ENCODE measurements at places on chromosomes 11 and 22. TPM values are rescaled to one million over a fixed set of nuclear protein-coding genes. Genes with fewer than 3 reads are reported as not detected.
A peak's percentile ranks its signal among the peaks of the same experiment; 100 is the strongest.

DNA sequence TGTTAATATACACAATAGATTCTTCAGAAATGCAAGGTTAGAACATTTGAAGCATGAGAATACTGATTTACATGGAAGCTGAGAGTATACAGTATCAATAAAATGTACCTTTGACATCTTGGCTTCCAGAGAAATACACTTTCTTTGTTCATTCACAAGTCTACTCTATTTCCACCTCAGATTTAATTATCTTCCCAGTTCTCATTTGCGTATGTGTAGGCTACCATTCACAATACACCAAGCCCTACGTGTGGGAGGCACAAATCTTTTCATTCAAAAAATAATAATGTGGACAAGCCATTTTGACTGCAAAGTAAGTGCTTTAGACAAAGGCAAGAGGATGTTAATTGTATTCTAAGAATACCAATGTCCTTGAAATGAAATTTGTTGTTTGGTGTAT lies 132.7 kb upstream of the MTMR2 start:
- peaks cover 5% of the 10 kb centered on the region for H3K4me1 ChIP-seq
- H3K36me3 ChIP-seq, result no peaks in the 10 kb centered on the region
- H3K27ac ChIP-seq, result peak overlapping the region; percentile 31
- no peak for DNase-seq
- H3K4me3 ChIP-seq, result no peak overlapping the region

- H3K27ac ChIP-seq, result no peak overlapping the region
- H3K36me3 ChIP-seq, result no peaks in the 10 kb centered on the region
- no peak for DNase-seq
- H3K27me3 ChIP-seq, result no peaks in the 10 kb centered on the region
- H3K4me3 ChIP-seq, result no peak overlapping the region
These were observed 305.5 kb downstream of the DDX10 start for GRCh38 chr11:108970221-108970991.

FIBIN gene
- total RNA-seq, result 0.39 TPM

DNA sequence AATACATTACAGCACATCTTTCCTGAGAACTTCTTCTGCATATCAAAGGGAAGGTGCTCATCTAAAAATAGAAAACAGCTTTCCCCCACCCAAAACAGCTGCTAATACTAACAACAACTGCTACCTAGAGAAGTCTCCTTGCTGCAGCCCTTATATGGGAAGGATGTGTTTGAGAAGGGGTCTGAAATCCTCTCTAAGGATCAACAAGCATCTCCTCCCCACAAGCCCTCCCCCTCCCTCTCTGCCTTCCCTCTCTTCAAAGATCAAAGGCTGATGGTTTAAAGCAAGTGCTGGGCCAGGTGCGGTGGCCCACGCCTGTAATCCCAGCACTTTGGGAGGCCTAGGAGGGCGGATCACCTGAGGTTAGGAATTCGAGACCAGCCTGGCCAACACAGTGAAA lies 33.5 kb downstream of the SCUBE2 start:
- H3K36me3 ChIP-seq, result no peaks in the 10 kb centered on the region
- H3K4me1 ChIP-seq, result no peaks in the 10 kb centered on the region
- H3K27ac ChIP-seq, result no peak overlapping the region
- no peaks in the 10 kb centered on the region for H3K27me3 ChIP-seq

GRCh38 chr11:93193731-93194130 lies 4.1 kb downstream of the SLC36A4 start:
- H3K4me3 ChIP-seq, result no peak overlapping the region
- no peaks in the 10 kb centered on the region for H3K4me1 ChIP-seq
- no peaks in the 10 kb centered on the region for H3K27me3 ChIP-seq
- no peak overlapping the region for H3K27ac ChIP-seq
- DNase-seq, result no peak

NLRP14 gene
- 1.6 TPM for total RNA-seq

- H3K36me3 ChIP-seq, result no peaks in the 10 kb centered on the region
- no peaks in the 10 kb centered on the region for H3K27me3 ChIP-seq
- H3K4me1 ChIP-seq, result peaks cover 23% of the 10 kb centered on the region
- no peak overlapping the region for H3K4me3 ChIP-seq
These were observed 2.9 kb upstream of the CAPN5 start for GRCh38 chr11:77063861-77064260.

- H3K36me3 ChIP-seq, result no peaks in the 10 kb centered on the region
- no peaks in the 10 kb centered on the region for H3K4me1 ChIP-seq
- DNase-seq, result peak; percentile 50
- no peak within 1 kb of the TSS for H3K4me3 ChIP-seq
These were observed at the start of gene RAC2 for GRCh38 chr22:37244114-37244921. TSS of gene RAC2 (minus strand) at chr22:37244269. CDS start at chr22:37244148, 121 bp downstream.

MFRP gene
- not detected for total RNA-seq

DNA sequence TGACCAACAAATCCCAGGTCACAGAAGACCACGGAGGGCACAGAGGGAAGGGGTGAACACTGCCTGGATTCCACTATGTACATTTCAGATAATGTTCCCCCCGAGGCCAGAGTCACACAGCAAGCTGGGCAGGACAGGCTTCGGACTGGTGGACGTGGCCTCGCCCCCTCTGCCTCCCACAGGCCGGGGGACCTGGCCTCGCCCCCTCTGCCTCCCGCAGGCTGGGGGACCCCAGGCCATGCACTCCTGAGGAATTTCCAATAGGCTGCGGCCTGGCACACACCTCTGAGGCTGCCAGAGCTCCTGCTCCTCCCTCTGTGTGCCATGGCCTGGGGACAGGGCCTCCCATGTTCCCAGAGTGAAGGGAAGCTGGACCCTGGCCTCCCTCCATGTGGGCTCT lies 1352.8 kb downstream of the BRD1 start:
- no peaks in the 10 kb centered on the region for H3K36me3 ChIP-seq
- H3K27me3 ChIP-seq, result no peaks in the 10 kb centered on the region
- no peak for DNase-seq
- no peak overlapping the region for H3K27ac ChIP-seq

DNA sequence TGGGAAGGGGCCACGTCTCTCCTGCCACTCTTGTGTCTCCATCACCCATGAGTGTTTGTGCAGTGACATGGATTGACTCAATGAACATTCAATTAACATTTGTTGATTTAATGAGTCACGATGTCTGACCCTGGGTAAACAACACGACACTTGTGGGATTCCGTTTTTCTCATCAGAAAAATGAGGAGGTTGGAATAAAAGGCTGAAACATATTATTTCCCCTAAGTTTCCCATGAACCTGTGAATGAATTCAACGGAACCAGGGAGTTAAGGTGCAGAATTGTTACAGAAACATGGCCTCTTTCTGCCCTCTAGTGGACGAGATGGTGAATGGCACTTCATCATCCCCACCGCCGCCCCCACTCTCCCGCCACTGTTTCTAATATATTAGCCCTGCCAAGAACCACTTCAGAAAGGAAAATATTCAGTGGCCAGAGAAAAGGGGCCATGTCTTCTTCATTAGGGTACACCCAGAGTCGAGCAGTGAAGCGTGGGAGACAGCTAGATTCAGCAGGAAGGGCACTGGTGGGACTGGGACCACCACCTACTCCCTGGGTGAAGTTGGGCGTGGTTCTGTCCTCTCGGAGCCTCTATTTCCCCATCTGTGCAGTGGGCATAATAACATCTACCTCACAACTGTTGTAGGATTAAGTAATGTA lies 46.3 kb upstream of the SYT13 start:
- peak; percentile 45 for DNase-seq
- no peaks in the 10 kb centered on the region for H3K27me3 ChIP-seq
- no peak overlapping the region for H3K27ac ChIP-seq
- H3K4me1 ChIP-seq, result no peaks in the 10 kb centered on the region

DNA sequence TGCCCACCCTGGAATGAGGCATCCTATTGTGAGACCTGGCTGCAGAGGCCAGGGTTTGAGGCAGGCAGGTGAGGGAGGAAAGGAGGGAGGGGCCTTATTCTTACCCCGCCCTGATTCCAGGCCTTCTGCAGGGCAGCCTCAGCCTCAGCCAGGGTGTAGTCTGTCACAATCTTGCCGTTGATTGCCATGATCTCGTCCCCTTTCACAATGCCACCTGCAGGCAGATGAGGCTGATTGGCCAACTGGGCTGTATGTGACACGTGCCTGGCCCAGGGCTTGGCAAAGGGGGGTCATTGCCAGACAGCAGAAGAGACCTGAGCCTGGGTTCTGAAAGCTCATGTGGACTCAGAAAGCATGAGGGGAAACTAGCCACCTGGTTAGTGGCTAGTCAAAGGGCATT lies 21.4 kb upstream of the ABCC8 start:
- no peak for DNase-seq
- no peak overlapping the region for H3K4me3 ChIP-seq
- no peaks in the 10 kb centered on the region for H3K27me3 ChIP-seq
- H3K4me1 ChIP-seq, result no peaks in the 10 kb centered on the region

DNA sequence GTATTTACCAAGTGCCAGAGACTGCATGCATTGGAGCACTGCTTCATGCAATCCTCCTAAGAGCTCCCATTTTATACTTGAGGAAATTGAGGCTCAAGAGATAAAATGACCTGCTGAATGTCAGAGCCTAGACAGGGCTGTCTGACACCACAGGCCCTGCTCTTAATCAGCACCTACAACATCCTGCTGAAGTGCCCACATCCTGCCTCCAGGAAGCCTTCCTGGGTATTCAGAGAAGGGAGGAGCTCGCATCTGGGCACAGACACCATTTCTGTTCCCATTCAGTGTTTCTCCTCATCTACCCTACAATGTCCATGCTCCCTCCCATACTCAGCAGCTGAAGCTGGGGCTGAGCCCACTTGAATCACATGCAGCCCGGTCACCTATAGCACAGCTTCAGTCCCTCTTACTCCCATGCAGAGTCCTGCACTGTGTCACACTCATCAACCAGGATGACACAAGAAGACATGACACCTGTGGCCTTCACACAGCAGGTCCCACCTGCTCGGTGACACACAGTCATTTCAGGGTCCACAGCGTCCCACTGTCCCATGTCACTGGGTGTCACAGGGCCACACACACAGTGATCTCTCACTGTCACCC lies 53.1 kb downstream of the PDE2A start:
- H3K4me3 ChIP-seq, result no peak overlapping the region
- peaks cover 27% of the 10 kb centered on the region for H3K4me1 ChIP-seq
- no peak overlapping the region for H3K27ac ChIP-seq
- H3K27me3 ChIP-seq, result no peaks in the 10 kb centered on the region
- no peaks in the 10 kb centered on the region for H3K36me3 ChIP-seq
- no peak for DNase-seq

OR5J2 gene
- total RNA-seq, result not detected

DNA sequence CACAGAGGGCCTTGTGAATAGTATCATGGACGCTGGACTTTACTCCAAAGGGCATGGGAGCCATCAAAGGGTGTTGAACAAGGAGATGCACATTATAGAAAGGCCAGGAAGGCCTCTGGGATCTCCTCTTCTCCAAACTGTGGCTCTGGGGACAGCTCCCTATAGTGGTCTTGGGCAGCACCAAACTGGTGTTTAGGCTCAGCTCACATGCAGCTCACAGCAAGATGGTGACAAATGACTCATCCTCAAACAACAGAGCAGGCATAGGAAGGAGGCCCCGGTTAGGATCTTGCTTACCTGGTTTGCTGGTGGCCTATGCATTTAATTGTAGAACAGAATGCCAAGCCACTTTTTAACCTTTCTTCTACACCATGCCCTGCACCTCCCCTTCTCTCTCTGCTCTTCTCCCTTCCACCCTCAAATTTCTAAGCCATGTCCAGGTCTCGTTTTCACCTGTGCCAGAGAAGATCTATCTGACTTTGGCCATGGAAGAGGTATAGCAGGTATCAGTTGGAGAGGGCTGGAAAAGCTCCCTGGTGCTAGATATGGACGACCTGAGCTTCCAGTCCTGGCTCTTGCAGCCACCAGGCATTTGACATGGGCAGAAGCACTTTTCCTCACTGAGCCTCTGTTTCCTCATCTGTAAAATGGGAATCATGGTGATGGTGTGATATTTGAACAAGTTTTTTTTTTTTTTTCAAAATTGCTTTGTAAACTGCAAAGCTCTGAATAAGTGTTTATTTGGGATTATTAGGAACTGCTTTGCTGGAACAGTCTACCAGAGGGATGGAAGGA lies 14.4 kb upstream of the EHF start:
- H3K27me3 ChIP-seq, result no peaks in the 10 kb centered on the region
- H3K27ac ChIP-seq, result no peak overlapping the region
- no peak overlapping the region for H3K4me3 ChIP-seq
- no peak for DNase-seq
- H3K4me1 ChIP-seq, result peaks cover 4% of the 10 kb centered on the region

DNA sequence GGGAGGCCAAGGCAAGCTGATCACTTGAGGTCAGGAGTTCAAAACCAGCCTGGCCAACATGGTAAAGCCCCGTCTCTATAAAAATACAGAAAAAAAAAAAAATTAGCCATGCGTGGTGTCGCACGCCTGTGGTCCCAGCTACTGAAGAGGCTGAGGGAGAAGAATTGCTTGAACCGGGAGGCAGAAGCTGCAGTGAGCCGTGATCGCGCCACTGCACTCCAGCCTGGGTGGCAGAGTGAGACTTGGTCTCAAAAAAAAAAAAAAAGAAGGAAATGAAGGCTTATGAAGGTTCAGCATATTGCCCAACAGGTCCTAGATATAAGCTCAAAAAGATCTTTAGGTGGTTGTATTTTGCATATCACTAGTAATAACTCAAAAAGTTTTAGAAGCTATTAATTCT lies 10.2 kb downstream of the ATL3 start:
- H3K4me3 ChIP-seq, result no peak overlapping the region
- no peaks in the 10 kb centered on the region for H3K36me3 ChIP-seq
- no peak for DNase-seq
- no peak overlapping the region for H3K27ac ChIP-seq

GRCh38 chr11:13776134-13776815 lies 107.8 kb downstream of the FAR1 start:
- H3K4me3 ChIP-seq, result no peak overlapping the region
- H3K27me3 ChIP-seq, result no peaks in the 10 kb centered on the region
- no peaks in the 10 kb centered on the region for H3K4me1 ChIP-seq

GRCh38 chr22:37077802-37078448 lies 26.4 kb downstream of the KCTD17 start:
- DNase-seq, result peak; percentile 71
- H3K4me3 ChIP-seq, result no peak overlapping the region
- H3K36me3 ChIP-seq, result no peaks in the 10 kb centered on the region
- H3K27me3 ChIP-seq, result no peaks in the 10 kb centered on the region
- H3K4me1 ChIP-seq, result no peaks in the 10 kb centered on the region
- H3K27ac ChIP-seq, result no peak overlapping the region

CEND1 gene
- 2.1 TPM for total RNA-seq

- no peak overlapping the region for H3K27ac ChIP-seq
- H3K27me3 ChIP-seq, result no peaks in the 10 kb centered on the region
- H3K36me3 ChIP-seq, result no peaks in the 10 kb centered on the region
- no peak overlapping the region for H3K4me3 ChIP-seq
These were observed 78.5 kb upstream of the PITPNB start for GRCh38 chr22:27997538-27997937.

RAB3IL1 gene
- total RNA-seq, result 65.8 TPM

DNA sequence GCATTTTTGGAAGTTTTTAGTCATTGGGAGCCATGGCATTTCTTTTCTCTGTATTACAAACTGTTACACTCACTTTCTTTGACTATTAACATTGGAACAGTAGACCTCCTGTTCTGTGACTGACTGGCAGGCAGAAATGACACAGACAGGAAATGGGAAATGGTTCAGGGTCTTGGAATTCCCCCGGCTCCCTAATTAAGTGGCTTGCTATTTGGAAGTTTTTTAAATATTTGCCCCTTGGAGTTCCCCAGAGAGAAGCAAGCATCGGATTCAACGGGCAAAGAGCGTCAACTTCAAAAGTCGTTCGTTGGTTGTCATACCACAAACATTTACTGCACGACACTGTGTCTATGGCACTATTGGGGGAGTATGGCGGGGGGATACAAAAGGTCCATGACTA lies 1.1 kb upstream of the BIRC2 start:
- H3K27ac ChIP-seq, result peak overlapping the region; percentile 100
- peaks cover 29% of the 10 kb centered on the region for H3K4me1 ChIP-seq

- no peaks in the 10 kb centered on the region for H3K27me3 ChIP-seq
- DNase-seq, result no peak
- no peak overlapping the region for H3K4me3 ChIP-seq
- H3K27ac ChIP-seq, result no peak overlapping the region
- H3K4me1 ChIP-seq, result no peaks in the 10 kb centered on the region
- no peaks in the 10 kb centered on the region for H3K36me3 ChIP-seq
These were observed 45.7 kb downstream of the DBX1 start for GRCh38 chr11:20114588-20114987.

Data from testis (tissue), 5 donors.